ENCODE measurements at places on chromosomes 3 and 15.

GRCh38 chr3:169575381-169575780 is 88.1 kb downstream of the MECOM start:
- no peak for DNase-seq

- no peak for DNase-seq
These were observed 31.8 kb upstream of the RYR3 start for GRCh38 chr15:33278816-33279612.

DNA sequence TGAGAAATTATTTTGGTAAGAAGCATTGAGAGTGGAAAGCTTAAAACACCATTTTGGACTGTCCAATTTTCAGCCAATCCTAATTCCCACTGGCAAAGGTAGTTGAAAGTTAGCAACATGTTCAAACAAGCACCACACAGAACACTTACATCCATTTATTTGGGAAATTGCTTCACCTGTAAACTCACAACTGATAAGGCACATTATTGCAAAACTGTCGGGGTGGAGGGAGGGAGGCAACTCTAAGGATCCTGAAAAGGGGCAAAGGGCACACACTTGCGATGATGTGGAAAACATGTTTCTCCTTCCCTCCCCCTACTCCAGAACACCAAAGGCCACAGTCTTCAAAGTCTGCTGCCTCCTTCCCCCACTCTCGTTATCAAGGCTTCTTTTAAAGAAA is 9.4 kb downstream of the TMEM41A start:
- DNase-seq = no peak

GRCh38 chr15:97791824-97792792 is 168.4 kb upstream of the ARRDC4 start:
- DNase-seq = no peak

- no peak for DNase-seq
These were observed 411.7 kb downstream of the MAGI1 start for GRCh38 chr3:65627062-65627461.
